ENCODE measurements at places on chromosomes 4 and X.

DNA sequence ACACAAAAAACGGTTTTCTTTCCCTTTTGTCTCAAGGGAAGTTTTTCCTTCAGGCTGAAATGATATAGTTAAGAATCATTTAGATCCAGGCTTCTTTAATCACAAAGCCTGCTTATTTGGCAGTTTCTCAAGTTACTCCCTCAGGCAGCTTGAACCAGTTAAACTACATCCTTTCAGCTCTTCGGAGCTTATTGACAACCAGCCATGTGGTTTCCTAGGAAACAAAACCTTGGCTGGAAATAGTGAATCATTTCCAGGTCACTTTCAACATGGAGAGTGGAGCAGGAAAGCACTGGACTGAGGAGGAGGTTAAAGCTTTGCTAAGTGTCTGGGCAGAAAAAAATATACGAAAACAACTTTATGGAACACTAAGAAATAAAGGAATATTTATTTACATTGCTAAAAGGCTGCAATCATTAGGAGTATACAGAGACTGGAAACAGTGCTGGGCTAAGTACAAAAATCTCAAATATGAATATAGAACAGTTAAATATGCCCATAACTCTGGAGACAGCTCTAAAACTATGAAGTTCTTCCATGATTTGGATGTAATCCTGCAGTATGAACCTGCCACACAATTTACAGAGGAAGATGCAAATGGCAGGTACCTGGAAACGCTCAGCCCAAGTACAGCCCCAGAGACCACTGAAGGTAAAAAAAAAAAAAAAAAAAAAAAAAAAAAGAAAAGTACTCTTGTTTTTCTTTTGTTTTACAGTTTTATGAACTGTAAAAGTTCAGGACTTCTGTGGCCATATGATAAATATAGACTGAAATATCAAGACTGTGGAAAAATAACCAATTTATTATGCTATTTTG lies 23.2 kb upstream of the AASDH start:
- DNase-seq, result peak; percentile 96

DNA sequence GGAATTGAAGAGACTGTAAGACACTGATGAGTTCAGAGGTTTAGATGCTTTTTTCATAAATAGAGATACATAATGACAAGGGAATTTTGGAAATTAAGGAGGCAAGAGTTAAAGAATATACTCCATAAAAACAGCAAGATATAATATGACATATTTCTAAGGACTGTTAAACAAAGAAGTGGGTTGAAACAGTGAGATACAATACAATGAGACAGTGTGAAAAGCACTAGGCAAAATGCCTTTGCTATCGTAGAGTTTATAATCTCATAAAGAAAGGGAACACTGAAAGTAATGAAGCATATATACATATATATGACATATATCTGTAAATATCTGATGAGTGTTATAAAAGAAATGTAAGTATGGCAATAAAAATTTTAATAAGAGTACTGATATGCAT lies 1496.2 kb downstream of the TECRL start:
- DNase-seq, result no peak

GRCh38 chr4:3413675-3414420 lies 27.9 kb upstream of the HGFAC start:
- DNase-seq, result no peak

- DNase-seq, result no peak
Observed at GRCh38 chr4:52329894-52330293, 278.8 kb downstream of the SPATA18 start.

DNA sequence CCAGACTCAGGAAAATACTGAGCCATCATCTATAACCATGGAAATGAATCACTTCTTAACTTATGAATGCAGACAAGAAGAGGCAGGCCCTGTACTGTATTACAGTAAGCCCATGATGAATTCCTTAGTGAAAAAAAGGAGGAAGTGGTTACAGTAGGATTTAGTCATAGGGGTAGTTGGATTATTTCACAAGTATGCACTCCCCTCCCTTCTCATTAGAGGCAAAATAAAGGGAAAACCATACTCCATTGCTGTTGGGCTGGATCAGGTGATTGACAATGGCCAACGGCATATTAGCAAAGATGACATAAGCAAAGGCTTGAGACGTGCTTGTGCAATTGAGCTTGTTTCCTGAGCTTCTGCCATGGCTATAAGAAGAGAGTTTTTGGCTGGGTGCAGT lies 181.1 kb upstream of the PRPS2 start:
- peak; percentile 69 for DNase-seq

DNA sequence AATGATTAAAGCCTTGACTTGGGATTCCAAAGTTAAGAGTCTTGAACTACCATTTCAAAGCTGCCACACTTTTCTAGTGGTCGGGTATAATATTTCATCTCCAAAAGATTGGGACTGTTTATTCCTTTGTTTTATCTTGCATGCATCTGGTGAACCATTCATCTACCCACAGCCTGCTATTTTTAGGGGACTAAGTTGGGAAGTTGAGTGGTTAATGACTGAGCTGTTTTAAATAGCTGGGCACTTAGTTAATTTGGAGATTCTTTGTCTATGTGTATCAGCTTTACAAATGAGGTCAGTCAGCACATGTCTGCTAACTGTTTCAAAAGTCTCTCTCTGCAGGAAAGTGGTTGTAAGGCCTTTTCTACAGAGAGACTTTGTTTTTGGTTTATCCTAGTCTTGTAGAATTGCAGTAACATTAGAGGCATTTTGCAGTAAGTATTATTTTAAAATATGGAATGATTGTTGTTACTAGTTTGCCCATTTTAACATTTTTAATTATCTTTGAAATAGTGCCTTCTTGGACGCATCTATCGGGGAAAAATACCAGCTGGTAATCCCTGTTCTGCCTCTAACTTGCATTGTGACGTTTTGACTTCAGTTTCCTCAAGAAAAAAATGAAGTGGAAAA lies 8.2 kb downstream of the BMP2K start:
- DNase-seq, result peak; percentile 66

GRCh38 chr4:21376176-21376575 lies 572.4 kb downstream of the KCNIP4 start:
- no peak for DNase-seq

DNA sequence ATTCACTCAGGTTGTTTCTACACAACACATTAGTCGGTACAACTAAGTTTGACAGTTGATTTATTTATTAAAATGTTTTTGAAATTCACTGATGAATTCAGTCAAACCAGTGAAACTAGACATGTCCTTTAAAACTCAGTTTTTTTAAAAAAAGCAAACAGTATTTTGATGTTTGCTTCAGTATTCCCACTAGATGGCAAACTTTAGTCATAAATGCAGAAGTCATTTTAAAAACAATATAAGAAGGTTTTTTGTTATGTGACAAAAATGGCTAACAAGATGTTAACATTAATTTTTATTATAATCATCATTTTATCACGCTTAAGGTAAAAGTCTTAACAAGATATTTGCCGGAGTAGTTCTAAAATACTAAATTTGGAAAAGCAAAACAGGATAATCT lies 1337.8 kb upstream of the DIAPH2 start:
- DNase-seq, result no peak

Data from fibroblast of skin of left biceps (primary cell).